ENCODE measurements at places on chromosomes 1 and 21.

GRCh38 chr1:218281285-218281684, 3.8 kb upstream of the RRP15 start:
- DNase-seq: no peak

- DNase-seq: no peak
These were observed 14.3 kb downstream of the FBXO28 start for GRCh38 chr1:224127925-224128819.

DNA sequence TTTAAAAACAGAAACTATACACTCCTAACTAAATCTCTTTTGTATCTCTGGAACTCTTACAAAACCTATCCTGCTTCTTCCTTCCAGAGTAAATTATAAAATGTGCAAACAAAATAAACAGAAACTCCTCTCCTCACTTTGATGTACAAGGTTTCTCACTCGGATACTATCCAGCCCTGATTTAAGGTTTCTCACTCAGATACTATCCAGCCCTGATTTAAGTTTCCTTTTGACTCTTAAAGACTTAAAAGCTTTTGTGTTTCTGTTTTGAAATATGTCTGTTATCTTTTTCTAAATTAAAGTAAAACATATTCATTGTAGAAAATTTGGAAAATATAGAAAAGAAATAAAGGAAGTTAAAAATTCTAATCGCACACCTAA, 132.5 kb downstream of the CRB1 start:
- DNase-seq: no peak

DNA sequence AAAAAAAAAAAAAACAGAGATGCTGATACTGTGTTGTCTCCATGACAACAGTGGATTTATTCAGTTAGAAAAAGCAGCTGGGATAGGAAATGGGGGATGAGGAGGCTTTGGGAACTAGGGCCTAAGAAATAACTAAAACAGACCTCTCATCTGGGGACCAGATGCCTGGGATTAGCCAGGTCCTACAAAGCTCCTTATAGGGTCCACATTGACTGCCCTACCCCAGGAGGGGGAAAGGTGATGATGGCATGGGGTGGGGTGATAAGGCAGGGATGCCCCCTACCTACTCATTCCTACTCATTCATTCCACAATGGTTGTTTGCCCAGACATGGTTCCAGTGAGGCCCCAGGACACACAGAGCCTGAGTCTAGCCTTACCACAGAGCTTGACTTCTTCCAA, 131.2 kb downstream of the PLXNA2 start:
- DNase-seq: no peak

DNA sequence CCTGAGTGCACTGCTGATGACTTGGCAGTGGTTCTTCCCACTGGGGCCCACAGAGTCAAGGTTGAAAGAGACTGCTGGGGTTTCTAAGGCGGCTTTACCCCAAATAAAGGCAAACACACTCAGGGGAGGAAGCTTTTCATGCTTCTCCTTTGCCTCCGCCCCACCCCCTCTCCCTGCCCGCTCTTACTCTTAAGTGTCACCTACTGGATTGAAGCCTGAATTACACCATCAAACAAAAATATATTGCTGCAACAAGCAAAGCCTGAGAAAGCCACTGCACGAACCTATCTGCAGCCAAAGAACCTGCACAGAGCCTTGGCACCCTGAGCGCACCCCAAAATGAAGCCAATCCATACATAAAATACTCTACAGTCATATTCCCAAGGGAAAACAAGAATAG, 63.1 kb downstream of the PTGFR start:
- peak; percentile 4 for DNase-seq

DNA sequence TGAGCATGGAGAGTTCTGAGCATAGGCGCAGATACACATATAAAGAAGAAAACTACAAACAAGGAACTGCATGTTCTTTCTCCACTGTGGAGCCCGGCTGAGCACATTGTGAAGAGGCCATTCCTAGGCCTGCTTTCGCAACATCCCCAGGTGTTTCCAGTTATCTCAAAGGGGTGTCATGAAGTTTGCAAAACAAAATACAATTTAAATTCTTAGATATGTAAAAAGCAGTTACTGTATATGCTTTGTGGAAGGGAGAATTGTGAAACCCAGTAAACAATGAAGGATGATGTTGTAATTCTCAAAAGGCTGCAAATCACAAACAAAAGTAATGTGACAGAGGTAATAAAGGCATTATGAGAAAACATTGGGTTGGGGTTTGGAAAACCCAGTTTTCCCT, 98.6 kb upstream of the ZNF644 start:
- DNase-seq: no peak

GRCh38 chr1:57229076-57229475, 194.8 kb downstream of the DAB1 start:
- no peak for DNase-seq
